ENCODE measurements at places on chromosomes 1 and 21.

DNA sequence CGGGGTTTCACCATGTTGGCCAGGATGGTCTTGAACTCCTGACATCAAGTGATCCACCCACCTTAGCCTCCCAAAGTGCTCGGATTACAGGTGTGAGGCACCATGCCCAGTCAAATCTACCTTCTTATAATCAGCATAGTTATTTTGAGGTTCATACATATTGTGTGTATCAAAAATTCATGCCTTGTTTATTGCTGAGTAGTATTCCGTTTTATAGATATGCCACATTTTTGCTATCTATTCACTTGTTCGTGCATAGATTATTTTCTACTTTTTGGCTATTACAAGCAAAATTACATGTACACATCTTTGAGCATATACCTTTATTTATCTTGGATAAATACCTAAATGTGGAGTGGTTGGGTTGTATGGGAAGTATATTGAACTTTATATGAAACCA, 344.9 kb downstream of the CAMTA1 start:
- no peak for DNase-seq

DNA sequence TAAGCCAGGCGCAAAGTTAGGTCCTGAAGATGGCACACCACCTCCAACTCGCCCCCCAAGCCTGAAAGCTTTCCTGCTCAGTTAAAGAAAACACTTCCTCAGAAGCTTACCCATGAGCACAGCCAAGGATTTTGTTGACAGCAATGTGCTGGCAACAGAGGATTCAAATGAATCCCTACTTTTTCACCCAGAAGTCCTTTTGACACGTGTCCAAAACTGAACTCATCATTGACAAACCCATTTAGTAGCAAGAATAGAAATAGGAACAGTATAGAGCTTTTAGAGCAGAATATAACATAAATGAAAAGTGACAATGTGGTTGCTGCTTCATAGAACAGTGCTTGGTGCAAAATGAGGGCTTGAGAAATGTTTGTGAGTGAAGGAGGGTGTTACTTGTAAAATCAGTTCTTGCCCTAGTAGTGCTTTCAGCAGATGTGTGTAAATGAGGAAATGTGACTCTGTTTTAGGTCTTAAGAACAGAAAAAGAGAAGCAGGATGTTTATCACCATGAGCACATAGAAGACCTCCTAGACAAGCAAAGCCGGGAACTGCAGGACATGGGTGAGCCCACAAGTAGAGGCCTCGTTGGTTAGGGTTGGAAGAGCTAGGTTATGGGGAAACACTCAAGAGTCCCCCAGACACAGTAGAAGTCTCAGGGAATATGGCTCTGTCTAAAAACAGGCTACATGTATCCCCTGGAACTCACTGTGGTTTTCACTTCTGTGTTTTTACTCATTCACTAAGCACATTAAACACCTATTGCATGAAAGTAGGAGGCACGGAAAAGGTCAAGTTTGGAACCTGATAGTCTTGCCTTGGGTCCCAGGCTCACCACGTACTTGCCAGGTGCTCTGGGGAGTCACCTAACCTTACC, 48.6 kb upstream of the TMEM125 start:
- DNase-seq = peak; percentile 25

DNA sequence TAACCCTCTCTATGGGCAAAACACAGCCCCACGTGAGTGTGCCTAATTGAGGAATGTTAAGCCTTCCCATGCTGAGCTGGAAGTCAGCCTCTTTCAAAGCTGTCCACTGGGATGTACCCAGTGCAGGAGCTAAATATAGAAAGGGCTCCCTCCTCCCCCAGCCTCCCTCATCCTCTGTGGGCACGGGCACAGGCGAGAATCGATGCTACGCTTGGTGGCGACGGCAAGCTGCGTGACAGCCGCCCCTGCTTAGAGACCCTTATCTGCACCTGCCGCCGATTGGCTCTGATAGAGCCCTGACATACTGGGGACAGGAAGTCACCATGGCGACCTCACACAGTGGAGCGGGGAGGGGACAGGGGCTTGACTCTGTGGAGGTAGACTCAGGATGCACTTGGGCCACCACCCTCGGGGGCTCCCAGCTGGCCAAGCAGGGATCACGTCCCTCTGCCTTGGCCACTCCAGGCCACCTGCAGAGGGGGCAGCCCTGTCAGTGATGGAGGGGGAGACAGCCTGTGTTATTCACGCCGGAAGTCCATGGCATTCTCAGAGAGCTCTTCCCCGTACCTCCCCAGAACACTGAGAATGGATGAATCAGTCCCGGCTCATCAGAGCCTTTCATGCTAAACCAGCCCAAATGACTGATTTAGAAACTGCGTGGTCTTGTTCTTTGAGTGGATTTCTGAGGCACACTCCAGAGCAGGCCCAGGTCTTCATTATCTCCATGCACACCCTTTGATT, 84.8 kb downstream of the KCND3 start:
- no peak for DNase-seq

- DNase-seq = no peak
Observed at GRCh38 chr1:58944439-58944838, 160.6 kb upstream of the JUN start.

DNA sequence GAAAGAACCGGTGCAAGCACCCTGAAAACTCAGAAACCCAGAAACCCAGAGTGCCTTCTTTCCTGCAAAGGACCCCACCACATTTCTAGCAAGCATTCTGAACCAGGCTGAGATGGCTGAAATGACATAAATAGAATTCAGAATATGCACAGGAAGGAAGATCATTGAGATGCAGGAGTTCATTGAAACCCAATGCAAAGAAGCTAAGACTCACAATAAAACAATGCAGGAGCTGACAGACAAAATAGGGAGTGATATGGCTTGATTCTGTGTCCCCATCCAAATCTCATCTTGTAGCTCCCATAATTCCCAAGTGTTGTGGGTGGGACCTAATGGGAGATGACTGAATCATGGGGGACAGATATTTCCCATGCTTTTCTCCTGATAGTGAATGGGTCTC, 22.8 kb upstream of the SGIP1 start:
- no peak for DNase-seq

GRCh38 chr1:182761396-182762395, 27.9 kb upstream of the NPL start:
- DNase-seq = no peak

DNA sequence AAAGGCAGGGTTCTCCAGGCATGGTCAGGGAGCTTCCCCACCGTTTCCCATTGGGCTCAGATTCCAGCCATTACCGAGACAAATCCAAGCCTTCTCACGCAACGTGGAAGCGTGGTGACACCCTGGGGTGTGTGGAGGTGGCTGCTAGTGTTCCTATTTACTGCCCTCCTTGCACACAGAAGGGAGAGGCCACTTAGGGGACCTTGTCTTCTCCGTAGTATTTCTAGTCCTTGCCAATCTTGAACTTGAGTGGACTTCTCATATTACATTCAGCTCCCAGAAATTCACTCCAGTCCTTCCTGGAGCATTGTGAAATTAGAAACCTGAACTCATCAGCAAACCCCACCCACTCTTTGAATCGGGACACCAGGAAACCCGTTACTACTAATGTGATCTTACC, 131.6 kb downstream of the AJAP1 start:
- no peak for DNase-seq

- DNase-seq = no peak
Observed at GRCh38 chr1:17802164-17802563, 47.0 kb downstream of the ACTL8 start.

- DNase-seq = no peak
Observed at GRCh38 chr1:75127916-75128717, 6.1 kb upstream of the LHX8 start.

DNA sequence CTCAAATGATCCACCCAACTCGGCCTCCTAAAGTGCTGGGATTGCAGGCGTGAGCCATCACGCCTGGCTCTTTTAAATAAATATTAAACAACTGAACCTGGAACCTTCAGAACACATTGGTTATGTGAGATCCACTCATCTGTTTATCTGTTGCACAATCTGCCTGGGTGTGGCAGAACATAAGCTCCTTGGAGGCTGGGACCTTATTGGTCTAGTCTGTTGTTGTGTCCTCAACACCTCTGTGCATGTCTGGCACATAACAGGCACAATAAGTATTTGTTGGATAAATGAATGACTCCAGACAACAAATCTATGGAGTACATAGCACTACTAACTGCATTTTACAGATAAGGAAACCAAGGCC, 4.1 kb upstream of the NBL1 start:
- no peak for DNase-seq
